ENCODE measurements at places on chromosomes 11 and 22.

GRCh38 chr11:99571094-99571493, 550.3 kb downstream of the CNTN5 start:
- H3K4me1 ChIP-seq: no peaks in the 10 kb centered on the region
- H3K27ac ChIP-seq: no peak overlapping the region
- H3K36me3 ChIP-seq: no peaks in the 10 kb centered on the region
- DNase-seq: no peak

- H3K27ac ChIP-seq: no peak overlapping the region
- H3K27me3 ChIP-seq: peaks cover 16% of the 10 kb centered on the region
- no peaks in the 10 kb centered on the region for H3K4me1 ChIP-seq
- no peak for DNase-seq
Observed at GRCh38 chr11:8218840-8219239, 44.8 kb downstream of the LMO1 start.

DNA sequence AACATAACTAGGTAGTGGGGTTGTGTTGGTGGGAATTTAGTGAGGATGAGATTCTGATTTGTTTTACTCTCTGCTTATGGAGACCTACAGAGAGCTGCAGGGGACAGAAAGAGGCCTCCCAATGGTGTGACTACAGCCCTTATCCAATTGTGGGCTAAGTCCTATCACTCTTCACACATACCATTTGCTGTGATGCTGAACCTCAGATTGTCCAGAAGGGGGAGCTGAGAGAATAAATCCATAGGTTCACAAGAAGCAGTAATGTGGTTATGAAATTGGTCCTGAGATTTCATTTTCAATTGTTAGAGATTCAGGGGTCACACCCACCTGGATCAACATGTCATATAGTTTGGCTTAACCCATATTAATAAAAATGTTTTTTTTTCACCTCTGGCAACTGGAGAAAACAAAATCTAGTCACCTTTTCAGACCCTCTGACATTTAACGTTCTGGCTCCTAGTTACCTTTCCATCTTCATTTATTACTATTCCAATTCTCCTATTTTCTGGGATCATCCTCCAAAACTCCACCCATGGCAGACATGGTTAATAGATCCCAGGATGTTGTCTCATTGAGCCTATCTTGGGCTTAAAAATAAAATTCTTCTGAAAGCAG, 53.3 kb upstream of the PTPN5 start:
- H3K4me3 ChIP-seq: no peak overlapping the region
- no peak for DNase-seq
- no peaks in the 10 kb centered on the region for H3K36me3 ChIP-seq
- H3K4me1 ChIP-seq: no peaks in the 10 kb centered on the region
- H3K27ac ChIP-seq: no peak overlapping the region

GRCh38 chr11:79594834-79595233, 154.0 kb upstream of the TENM4 start:
- H3K27me3 ChIP-seq: peaks cover 3% of the 10 kb centered on the region
- H3K27ac ChIP-seq: no peak overlapping the region
- no peaks in the 10 kb centered on the region for H3K4me1 ChIP-seq
- H3K36me3 ChIP-seq: no peaks in the 10 kb centered on the region

DNA sequence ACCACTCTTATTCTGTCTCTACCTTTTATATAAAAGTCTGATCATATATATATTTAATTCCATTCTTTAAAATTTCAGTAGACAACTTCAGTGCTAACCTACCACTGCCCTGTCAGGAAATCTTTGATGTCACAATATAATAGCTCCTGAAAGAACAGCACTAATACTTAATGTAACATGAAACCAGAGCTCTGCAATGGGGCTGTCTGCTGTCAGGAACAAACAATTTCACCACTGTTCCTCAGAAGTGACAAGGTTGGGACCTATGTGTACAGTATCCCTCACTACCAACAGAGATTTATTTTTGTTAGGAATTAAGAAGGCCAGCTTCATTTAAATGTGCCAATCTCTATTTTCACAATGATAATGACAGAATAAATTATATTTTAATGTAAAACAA, 165.5 kb upstream of the C11orf58 start:
- no peaks in the 10 kb centered on the region for H3K36me3 ChIP-seq
- H3K4me1 ChIP-seq: peaks cover 13% of the 10 kb centered on the region
- no peak for DNase-seq
- H3K27ac ChIP-seq: no peak overlapping the region
- H3K4me3 ChIP-seq: no peak overlapping the region

Data from osteocyte (in vitro differentiated cells).